Stimulated activated CD4-positive, alpha-beta T cell treated with anti-CD3 and anti-CD28 coated beads, Interleukin-4, amount 100 ng/mL, for 4 hours (primary cell): ENCODE measurements at places on chromosomes 4 and X.

DNA sequence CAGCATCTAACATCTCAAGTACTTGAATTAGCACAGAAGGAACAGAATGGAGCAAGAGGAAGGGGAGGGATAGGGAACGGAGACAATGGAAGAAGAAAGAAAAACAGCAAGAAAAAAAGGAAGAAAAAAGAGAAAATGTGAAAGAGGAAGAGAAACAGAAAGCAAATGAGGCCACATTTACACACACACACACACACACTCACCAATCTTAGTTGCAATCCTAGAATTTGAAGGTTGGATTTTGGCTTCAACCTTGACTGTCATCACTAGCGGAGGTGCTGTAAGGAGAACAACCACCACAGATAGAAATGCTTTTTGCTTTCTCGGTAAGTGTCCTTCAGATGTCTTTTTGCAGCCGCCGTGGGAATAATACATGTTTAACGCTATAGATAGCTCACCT is 327.1 kb upstream of the NWD2 start:
- no peak for DNase-seq

GRCh38 chr4:102627831-102628523 is 126.8 kb downstream of the NFKB1 start:
- DNase-seq, result no peak

GRCh38 chrX:19003756-19004155 is 19.8 kb upstream of the PHKA2 start:
- DNase-seq, result no peak

- DNase-seq, result no peak
These were observed 471.1 kb upstream of the NWD2 start for GRCh38 chr4:36773467-36773866.

DNA sequence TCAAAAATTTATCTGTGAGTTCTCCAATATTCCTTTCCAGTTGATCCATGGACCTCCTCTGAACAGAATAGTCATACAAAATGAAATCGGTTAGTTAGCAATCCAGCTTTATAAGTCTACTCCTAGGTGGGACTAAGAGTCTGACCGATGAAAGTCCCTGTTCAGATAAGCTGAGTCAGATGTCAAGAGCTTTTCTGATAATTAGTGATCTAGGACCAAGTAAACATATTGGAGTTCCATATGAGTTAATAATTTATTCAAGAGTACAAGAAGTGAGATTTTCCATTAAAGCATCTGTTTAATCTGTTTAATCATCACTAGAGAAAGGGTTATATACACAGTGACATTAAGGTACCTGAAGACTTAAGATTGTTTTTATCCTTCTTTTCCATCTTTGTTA is 74.7 kb downstream of the UGT8 start:
- no peak for DNase-seq

DNA sequence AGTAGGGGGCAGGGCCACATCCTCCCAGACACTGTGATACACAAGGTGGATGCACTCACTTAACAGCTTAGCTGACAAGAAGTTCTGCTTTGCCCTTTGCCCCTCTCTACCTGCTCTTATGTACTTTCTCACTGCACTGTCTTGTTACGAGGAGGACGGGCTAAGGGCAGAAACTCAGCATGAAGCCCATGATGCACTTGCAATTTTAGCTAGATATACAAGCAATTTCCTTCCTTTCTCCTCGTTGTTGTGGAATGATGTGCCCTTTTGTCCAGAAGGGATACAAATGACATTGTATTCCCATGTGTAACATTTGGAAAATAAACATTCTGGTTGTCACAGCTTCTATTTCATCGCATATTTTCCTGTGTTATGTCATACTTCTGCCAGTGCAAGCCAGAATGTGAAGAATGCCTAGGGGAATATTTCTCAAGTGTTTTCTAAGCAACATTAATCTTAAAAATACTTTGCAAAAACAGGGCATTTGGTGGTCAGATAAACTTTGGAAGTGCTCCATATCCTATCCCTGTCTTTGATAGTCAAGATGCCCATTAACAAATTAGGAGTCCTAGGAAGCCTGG is 47.2 kb downstream of the MAOA start:
- no peak for DNase-seq

GRCh38 chr4:8387194-8387593 is 53.3 kb downstream of the ACOX3 start:
- no peak for DNase-seq

DNA sequence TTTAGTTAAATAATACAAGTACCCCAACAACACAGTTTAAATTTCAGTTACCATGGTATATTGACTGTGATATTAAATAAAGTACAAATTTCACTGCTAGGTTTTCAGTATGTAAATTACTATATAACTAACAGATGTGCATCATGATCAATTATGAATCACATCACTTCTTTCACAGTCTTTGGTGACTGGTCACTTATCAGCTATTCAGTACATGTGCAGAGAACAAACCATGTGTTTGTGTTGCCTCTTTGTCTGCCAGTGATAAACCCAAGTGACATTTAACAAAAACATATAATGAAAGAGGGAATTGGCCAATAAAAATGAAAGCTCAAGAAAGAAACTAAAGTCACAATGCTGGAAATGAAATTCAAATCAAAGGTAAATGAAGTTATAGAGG is 249.3 kb downstream of the CHIC1 start:
- DNase-seq, result no peak
